ENCODE measurements at places on chromosomes 7 and 10.

- DNase-seq: no peak
These were observed 21.0 kb upstream of the LMTK2 start for GRCh38 chr7:98085674-98086073.

GRCh38 chr7:149791-150636, 42.4 kb upstream of the FAM20C start:
- no peak for DNase-seq

DNA sequence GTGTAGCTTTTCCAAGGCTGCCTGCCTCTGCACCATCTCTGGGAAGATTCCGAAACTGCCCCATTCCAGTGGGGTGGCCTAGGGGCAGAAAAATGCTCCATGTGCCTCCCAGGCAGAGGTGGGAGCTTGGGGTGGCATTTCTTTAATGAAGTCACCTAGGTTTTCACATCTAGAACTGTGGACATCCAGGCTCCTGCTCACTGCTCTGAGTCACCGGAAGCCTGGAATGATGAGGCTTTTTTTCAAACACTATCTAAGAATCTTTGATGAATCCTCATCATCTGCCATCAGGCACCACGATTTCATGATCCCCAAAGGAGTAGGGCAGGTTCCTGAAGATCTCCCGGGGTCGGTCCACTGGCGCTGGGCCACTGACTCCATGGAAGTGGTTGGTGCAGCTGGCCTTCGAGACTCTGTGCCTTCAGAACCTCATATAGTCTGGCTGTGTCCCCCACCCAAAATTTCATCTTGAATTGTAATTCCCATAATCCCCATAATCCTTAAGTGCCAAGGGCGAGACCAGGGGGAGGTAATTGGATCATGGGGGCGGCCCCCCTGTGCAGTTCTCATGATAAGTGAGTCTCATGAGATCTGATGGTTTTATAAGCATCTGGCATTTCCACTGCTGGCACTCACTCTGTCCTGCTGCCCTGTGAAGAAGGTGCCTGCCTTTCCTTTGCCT, 37.1 kb downstream of the MTURN start:
- DNase-seq: no peak

DNA sequence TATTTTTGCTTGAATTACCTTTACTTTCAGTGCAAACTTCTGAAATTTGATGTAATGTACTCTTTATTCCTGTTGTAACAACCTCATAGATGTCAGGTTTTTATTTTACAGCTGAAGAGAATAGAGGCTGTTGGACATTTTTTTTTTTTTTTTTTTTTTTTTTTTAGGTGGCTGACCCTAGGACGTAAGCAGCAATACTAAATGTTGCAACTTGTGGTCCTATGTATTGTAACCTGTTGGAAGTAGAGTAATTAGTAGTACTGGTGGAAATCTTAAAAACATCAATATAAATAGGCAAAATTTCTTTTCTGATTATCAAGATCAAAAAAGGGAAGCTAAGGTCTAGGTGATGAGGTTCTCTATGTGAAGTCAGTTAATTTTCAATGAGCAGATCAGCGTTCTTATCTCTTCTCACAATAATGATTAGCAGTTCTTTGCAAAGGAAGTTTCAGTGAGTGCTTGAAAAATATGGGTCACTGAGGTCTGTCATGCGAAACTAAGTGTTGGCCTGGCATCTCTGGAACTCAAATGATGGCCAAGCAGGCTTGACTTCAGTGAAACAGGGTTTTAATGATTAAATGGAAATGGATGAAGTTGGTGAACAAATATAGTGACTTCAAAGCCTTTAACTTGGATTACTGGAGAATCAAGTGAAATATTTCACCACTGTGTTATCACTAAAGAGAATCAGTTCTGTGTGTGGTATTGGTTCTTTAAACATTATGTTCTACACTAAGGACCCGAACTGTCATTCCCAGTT, 42.7 kb downstream of the BICC1 start:
- no peak for DNase-seq

DNA sequence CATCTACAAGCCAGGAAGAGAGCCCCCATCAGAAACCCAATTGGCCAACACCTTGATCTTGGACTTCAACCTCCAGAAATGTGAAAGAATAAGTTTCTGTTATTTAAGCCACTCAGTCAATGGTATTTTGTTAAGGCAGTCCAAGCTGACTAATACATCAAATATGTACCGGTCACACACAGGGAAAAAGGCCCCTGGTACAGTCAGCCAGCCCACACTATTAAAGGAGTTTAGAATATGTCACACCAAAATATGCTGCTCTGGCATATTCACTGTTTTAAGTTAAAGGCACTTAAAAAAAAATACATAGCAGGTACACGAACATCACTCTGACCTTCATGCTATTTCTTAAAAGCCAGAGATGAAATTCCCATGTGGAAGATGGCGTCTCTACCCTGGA, 15.2 kb upstream of the CDCA7L start:
- DNase-seq: peak; percentile 92

GRCh38 chr10:132497063-132497680, 40.4 kb upstream of the INPP5A start:
- no peak for DNase-seq

- no peak for DNase-seq
These were observed 162.2 kb downstream of the RAPGEF5 start for GRCh38 chr7:22194658-22195273.

DNA sequence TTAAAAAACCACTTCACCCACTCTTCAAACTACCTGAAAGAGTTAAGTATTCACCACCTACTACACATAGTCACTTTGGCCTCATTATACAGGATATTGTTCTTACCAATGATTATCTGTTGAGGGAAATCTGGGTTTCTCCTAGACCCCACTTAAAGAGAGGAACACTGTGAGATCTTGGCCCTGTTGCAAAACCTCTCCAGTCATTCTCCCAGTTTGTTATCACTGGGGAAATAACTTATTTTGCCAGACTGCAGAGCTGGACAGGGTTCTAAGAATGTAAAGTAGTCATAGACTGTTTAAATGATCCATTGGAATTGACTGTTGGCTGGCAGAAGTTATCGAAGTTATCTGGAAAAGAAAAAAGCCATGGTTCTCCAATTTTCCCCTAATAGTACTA, 143.8 kb downstream of the HGF start:
- peak; percentile 69 for DNase-seq

- DNase-seq: no peak
These were observed 55.6 kb upstream of the DLX6 start for GRCh38 chr7:96949766-96950165.

DNA sequence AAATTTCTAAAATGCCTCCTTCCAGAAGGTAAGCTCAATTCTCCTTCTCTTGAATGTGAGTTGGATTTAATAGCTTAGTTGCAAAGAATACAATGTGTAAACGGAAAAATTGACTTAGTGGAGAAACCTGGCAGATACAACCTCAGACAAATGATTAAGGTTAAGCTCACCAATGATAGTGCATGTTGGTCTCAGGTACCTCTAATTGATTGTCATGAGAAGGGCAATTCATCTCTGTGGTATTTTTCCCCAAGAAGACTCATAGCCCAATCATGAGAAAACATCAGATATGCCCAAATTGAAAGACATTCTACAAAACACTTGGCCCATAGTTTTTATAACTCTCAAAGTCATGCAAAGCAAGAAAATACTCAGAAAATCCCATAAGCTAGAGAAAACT, 36.2 kb upstream of the TMEM106B start:
- no peak for DNase-seq

- no peak for DNase-seq
These were observed 117.3 kb downstream of the PTPRN2 start for GRCh38 chr7:158470336-158470735.

- no peak for DNase-seq
These were observed 188.6 kb downstream of the ELFN1 start for GRCh38 chr7:1858435-1859265.

GRCh38 chr10:70174058-70174741, 3.9 kb upstream of the SAR1A start:
- DNase-seq: no peak

- DNase-seq: no peak
These were observed 32.5 kb upstream of the TNS3 start for GRCh38 chr7:47614450-47614849.

GRCh38 chr7:125316466-125316865, 386.8 kb upstream of the POT1 start:
- DNase-seq: peak; percentile 55

DNA sequence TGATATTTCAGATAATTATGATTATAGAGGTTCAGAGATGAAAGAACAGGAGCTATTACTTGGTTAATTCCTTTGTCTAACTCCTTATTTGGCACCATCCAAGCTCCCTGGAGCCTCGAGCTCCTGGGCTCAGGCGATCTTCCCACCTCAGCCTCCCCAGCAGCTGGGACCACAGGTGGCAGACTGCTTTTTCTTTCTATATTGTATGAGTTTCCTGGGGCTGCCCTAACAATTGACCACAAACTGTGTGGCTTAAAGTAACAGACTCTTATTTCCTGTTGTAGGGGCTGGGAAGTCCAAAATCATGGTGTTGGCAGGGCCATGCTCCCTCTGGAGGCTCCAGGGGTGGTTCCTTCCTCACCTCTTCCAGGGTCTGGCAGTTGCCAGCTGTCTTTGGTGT, 163.3 kb upstream of the ADCY1 start:
- DNase-seq: no peak

GRCh38 chr7:18906901-18907300, 210.5 kb downstream of the TWIST1 start:
- DNase-seq: peak; percentile 15

DNA sequence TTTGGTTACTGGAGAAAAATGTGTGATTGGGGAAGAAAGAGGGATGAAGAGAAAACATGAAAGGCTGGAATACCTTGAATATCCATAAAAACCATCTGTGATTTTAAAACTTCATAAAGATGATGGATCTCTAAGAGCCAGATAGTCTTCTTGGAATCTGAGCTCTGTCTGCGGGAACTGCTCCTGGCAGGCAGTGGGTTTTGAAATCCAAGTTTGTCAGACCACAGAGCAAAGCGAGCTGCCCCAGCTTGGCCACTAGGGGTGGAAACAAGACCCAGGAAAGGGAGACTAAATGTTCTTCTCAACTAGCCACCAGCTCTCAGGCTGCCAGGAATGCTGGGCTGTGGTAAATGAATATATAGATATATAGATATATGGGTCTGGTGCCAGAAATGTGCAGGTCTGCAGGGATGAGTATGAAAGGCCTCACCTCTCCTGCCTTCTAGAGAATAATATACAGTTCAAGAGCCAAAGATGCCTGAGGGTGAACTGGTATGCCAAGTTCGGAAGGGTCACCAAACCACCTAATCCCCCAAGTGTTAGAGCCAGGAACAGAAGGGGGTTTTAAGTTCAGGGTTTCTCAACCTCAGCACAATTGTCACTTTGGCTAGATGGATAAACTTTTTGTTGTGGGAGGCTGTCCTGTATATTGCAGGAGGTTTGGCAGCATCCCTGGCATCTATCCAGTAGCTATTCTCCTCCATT, 208.8 kb downstream of the KCNMA1 start:
- DNase-seq: peak; percentile 86

GRCh38 chr7:19203686-19204085, 58.5 kb upstream of the FERD3L start:
- peak; percentile 41 for DNase-seq

DNA sequence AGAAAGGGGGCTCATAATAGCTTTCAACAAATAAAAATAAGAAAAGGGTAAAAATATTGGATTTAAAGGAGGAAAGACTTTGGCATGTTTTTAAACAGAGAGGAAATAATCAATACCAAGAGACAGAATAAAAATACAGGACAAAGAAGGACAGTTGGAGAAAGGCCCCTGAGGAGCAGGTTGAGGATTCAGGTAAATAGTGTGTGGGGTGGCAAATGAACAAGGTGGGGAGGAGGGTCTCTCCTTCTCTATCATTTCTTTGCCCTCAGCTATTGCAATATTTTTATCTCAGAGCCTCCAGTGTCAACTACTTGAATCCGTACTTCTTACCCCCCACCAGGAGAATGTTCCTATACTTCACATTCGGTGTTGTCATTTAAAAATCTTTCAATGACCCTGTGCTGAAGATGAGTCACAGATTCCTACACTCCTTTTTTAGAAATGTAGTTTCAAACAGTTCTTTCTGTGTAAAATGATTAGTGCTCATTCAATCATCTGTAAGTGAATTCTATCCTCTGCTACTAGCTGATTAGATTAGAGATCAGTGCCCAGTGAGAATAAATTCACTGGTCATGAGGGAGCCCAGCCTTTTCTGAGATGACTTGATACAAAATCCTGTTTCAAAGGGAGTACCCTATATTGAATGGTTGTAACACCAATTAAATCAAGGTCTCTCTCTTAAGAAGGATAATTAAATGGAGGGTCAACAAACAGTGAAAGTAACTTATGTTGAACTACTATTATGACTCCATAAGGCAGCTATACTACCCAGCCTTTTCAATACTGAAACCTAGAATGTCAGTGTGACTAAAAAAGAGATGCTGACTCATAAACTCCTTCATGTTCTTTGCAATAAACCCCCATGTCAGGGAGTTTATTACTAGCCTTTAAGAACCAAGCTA, 50.4 kb upstream of the WNT16 start:
- DNase-seq: peak; percentile 80

- DNase-seq: no peak
These were observed 282.6 kb upstream of the LRRN3 start for GRCh38 chr7:110808361-110808760.

DNA sequence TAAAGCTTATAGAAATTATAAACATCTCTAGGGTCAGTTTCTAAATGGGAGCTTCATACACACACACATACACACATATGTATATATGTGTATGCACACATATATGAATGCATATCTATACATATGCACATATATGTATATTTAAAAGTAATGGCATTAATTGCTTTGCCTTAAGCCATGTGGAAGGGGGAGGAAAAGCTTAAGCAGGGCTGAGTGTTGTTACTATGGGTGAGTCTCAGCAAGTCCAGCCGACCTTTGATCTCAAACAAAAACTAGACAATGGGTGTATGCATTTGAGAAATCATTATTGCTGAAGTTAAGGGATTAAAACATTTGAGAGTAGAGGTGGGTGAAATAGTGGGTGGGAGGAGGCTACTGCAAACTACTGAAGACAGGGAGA, 546.7 kb downstream of the MAGI2 start:
- no peak for DNase-seq

GRCh38 chr7:117767951-117768350, 105.3 kb downstream of the CTTNBP2 start:
- no peak for DNase-seq

DNA sequence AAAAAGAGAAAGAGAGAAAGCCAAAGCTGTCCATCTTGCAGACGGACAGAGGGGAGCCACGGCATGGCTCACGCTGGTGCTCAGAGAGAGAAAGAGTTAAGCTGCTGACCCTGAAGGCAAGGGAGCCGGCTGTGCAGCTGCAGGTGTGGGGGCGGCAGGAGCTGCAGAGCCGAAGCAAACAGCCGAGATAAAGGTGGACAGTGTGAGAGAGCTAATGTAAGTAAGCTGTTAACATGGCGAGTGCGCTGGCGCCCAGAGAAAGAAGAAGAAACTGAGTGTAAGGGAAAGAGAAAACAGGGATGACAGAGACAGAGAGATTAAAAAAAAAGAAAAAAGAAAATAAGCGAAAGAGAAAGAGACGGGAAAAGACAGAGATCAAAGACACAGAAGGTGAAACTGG, 18.2 kb downstream of the COL17A1 start:
- DNase-seq: no peak

DNA sequence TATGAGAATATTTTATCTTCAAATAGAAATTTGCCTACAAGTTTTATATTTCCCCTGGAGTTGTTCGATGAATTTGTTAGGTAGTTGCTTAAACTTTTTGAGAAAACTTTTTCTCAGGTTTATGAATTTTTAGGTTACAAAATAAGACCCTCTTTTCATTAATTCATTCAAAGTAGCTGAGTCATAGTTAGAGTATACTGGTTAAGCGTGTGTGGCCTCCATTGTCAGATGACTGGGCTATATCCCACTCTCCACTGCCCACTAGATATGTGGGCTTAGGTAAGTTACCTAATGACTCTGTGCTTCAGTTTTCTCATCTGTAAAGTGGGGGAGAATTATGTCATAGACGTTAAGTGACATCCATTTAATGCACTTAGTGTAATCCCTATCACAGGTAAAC, 1.0 kb downstream of the ASB15 start:
- DNase-seq: no peak
